ENCODE measurements at places on chromosomes 11 and 22. TPM values are rescaled to one million over a fixed set of nuclear protein-coding genes. Genes with fewer than 3 reads are reported as not detected.

CEP126 gene
- 1.2 TPM for total RNA-seq

MUC15 gene
- total RNA-seq: not detected

DNA sequence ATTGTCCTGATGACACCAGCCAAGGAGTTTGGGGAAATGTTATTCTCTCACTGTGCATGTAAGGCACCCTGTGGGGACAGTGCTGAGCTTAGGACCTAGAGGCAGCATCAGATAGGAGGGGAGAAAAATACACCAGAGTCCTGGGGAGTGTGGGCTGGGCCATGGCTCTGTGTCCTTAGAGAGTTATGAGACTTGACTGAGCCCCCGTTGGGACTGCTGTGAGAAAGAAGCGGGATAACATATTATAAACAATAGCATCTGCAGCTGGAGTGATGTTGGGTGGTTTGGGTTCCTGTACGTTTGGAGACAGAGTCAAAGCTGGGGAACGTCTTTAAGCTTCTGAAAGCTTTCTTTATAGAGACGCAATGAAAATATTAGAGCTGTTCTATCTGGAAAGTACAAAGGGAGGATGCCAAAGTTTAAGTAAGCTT is 90.9 kb upstream of the CRTAM start:
- no peak overlapping the region for H3K4me3 ChIP-seq
- H3K4me1 ChIP-seq: peaks cover 11% of the 10 kb centered on the region
- H3K27me3 ChIP-seq: peaks cover 3% of the 10 kb centered on the region
- DNase-seq: no peak
- H3K27ac ChIP-seq: no peak overlapping the region
- no peaks in the 10 kb centered on the region for H3K36me3 ChIP-seq

DNA sequence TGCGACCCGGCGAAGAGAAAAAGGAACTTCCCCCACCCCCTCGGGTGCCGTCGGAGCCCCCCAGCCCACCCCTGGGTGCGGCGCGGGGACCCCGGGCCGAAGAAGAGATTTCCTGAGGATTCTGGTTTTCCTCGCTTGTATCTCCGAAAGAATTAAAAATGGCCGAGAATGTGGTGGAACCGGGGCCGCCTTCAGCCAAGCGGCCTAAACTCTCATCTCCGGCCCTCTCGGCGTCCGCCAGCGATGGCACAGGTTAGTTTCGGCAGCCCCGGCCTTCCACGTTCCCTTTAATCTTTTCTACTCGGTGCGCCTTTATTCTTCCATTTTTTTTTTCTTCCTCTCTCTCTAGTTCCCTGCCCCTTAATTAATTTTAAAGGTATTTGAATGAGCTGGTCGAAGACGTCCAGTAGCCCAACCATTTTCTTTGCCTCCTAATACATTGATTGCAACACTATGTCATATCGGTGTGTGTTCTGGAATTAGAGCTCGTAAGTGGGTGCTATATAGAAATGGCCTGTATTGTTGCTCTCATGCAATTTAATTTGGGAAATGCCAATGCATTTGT is 537 bp downstream of the EP300 start:
- no peaks in the 10 kb centered on the region for H3K27me3 ChIP-seq
- DNase-seq: peak; percentile 19
- H3K36me3 ChIP-seq: peaks cover 10% of the 10 kb centered on the region

DNA sequence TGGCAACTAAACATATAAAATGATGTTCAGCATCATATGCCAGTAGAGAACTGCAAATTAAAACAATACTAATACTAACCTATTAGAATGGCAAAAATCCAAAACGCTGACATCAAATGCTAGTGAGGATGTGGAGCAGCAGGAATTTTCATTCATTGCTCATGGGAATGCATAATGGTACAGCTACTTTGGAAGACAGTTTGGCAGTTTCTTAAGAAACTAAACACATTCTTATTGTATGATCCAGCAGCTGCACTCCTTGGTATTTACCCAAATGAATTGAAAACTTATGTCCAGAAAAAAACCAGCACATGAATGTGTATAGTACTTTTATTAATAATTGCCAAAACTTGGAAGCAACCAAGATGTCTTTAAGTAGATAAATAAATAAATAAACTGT is 258.0 kb downstream of the TENM4 start:
- H3K4me1 ChIP-seq: no peaks in the 10 kb centered on the region
- H3K4me3 ChIP-seq: no peak overlapping the region
- no peaks in the 10 kb centered on the region for H3K36me3 ChIP-seq
- peaks cover 5% of the 10 kb centered on the region for H3K27me3 ChIP-seq
- DNase-seq: no peak

- H3K4me1 ChIP-seq: peaks cover 27% of the 10 kb centered on the region
- peak; percentile 70 for DNase-seq
- no peak overlapping the region for H3K4me3 ChIP-seq
- H3K36me3 ChIP-seq: peaks cover 6% of the 10 kb centered on the region
- H3K27ac ChIP-seq: no peak overlapping the region
These were observed 2.7 kb upstream of the GAB2 start for GRCh38 chr11:78420255-78420764.

- H3K4me3 ChIP-seq: no peak overlapping the region
- H3K27ac ChIP-seq: no peak overlapping the region
- H3K27me3 ChIP-seq: peaks cover 2% of the 10 kb centered on the region
- H3K36me3 ChIP-seq: no peaks in the 10 kb centered on the region
- H3K4me1 ChIP-seq: no peaks in the 10 kb centered on the region
These were observed 76.6 kb upstream of the LMO1 start for GRCh38 chr11:8340296-8340695.

DNA sequence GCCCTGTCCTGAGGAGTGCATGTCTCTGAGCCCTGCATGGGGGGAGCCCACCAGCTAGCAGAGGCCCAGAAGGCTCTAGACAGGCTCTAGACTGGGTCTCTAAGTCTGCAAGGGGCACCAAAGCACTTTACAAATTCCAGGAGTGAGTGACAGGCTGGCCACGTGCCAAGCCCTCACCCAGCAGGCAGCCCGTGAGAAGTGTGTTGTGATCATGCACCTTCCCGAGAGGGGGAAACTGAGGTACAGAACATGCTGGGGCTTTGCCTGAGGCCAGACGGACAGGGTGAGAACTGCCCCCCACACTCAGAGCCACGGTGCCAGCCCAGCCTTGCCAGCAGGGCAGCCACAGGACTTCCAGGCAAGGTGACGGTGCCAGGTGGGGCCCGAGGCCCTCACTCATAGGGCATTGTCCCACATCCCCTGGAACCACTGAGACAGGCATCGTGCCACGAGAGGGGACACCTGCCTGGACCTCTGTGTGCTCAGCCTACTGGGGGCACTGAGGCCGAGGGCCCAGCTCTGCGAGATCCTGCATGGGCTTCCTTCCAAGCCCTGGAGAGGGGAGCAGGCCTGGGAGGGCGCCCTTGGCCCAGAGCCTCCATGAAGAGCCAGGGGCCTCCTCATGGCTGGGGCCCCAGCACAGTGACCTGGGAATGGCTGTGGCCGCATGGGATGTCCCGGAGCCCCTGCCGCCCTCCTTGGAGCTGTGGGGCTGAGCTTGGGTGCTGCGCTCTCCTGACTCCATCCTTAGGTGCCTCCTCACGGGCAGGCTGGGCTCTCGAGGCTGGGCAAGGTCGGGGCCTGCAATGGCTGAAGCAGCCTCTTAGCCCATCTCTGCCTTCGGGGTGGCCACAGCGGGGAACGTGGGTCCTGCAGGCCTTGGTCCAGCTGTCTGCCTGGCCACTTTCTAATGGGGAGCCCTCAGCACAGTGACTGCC is 121.5 kb downstream of the KCNQ1OT1 start:
- no peaks in the 10 kb centered on the region for H3K36me3 ChIP-seq
- DNase-seq: no peak
- no peaks in the 10 kb centered on the region for H3K4me1 ChIP-seq
- H3K4me3 ChIP-seq: no peak overlapping the region
- H3K27me3 ChIP-seq: no peaks in the 10 kb centered on the region

DNA sequence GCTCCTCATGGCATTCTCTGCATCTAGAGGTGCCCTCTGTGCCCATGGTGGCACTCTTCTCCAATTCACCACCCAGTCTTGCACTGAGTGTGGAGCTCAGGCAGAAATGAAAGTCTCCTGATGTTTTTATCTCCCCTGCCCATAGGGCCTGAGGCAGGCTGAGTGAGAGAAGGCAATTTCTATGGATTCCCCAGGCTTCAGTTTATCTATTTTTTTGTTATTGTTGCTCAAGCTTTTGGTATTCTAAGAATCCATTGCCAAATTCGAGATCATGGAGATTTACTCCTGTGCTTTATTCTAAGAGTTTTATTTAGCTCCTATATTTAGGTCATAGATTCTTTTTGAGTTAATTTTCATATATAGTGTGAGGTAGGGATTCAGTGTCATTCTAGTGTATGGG is 40.7 kb downstream of the TSPAN18 start:
- no peak overlapping the region for H3K27ac ChIP-seq
- H3K36me3 ChIP-seq: peaks cover 32% of the 10 kb centered on the region
- no peaks in the 10 kb centered on the region for H3K27me3 ChIP-seq
- DNase-seq: no peak
